Right lung (tissue), 10 donors: ENCODE measurements at places on chromosomes 6 and 20.

GRCh38 chr20:21632031-21632734 lies 73.3 kb upstream of the PAX1 start:
- no peak for DNase-seq

GRCh38 chr6:40348591-40348990 lies 238.6 kb downstream of the LRFN2 start:
- DNase-seq, result no peak

DNA sequence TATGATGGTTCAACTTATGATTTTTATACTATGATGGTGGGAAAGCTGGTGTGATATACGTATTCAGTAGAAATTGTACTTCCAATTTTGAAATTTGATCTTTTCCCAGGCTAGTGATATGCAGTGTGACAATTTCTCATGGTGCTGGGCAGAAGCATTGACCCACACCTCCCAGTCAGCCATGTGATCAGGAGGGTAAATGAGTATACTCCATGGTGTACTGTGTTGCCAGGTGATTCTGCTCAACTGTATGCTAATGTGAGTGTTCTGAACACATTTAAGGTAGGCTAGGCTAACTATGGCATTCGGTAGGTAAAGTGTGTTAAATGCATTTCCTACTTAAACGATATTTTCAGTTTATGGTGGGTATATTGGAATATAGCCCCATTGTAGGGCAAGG lies 19.1 kb downstream of the PTPRA start:
- no peak for DNase-seq

GRCh38 chr20:4067600-4068261 lies 52.4 kb upstream of the RNF24 start:
- no peak for DNase-seq

DNA sequence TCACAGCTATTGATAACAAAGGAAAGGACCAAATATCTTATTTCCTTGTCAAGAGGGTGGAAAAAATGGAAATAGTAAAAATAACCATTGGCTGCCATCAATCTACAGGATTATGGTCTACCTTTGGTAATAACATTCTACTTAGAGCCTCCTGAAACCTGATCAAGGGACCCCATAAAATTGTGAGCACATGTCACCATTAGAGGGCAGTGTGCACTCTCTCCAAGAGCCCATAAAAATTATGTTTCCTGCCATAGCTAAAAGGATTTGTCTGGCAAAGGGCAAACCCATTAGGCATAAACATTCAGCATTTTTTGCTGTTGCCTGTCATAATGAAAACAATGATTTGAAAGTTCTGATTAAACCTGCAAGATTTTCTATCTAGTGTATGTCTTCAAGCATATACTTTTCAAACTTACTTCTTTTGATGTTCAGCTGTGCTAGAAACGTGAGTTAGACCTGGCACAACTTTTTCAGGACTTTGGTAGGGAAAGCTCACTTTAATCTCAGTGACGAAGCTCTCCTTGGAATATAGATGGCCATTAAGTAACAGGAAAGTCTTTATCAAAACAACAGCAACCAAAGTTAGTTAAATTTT lies 120.7 kb upstream of the ZFP64 start:
- DNase-seq, result peak; percentile 50
